NCI-H460 (cell line): ENCODE measurements at places on chromosomes 7 and 10. TPM values are rescaled to one million over a fixed set of nuclear protein-coding genes. Genes with fewer than 3 reads are reported as not detected.

The HOXA1 gene
- total RNA-seq, result 0.87 TPM in 1 of 2 replicates, not detected in the other

The HMX2 gene
- 1.1 and 1.7 TPM in 2 replicates for total RNA-seq

The AGAP4 gene
- total RNA-seq, result 9.4 and 13.2 TPM in 2 replicates

The MSMB gene
- not detected in 2 replicates for total RNA-seq

GRCh38 chr7:79319369-79319768 lies 134.1 kb downstream of the MAGI2 start:
- peak; percentile 27 for DNase-seq

GRCh38 chr7:97430006-97430405 lies 301.9 kb upstream of the TAC1 start:
- no peak for DNase-seq

GRCh38 chr10:104735036-104735756 lies 94.1 kb downstream of the SORCS3 start:
- DNase-seq, result no peak

GRCh38 chr10:67306588-67307205 lies 380.9 kb downstream of the LRRTM3 start:
- peak; percentile 14 for DNase-seq

DNA sequence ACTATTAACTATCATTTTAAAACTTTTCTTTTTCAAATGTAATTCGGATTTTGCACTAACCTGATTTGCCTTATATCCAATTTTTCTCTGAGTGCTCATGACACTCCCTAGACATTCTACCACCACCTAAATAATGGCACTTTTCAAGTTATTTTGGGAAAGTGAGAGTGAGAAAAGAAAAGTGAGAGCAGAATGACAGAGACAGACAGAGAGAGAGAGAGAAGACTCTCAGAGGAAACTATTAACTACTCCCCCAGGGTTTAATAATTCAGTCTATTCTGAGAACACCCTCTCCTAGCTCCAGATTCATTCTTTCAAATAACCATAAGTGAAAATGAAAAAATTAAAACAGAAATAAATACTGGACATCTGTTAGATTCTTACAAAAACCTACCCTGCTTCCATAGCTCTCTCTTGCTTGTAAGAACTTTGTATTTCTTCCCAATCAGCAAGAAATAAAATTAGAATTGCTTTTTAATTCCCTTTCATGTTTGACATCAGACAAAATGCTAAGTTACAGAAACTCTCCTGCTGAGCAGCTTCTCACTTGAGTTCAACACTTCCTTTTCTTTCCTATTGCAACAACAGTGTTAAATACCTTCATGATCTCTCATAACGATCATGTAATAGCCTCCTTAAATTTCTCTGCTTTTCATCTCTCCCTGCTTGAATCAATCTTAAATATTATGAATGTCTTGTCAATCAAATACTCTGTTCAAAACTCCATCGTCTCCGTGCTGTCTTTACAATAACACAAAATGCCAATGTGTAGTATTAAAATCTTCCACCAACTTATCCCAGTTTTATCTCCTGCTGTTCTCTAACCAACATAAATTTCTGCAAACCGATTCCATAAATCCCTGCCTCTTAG lies 191.7 kb downstream of the SEMA3E start:
- peak; percentile 53 for DNase-seq

- DNase-seq, result no peak
These were observed 658.2 kb downstream of the GATA3 start for GRCh38 chr10:8712656-8713055.

DNA sequence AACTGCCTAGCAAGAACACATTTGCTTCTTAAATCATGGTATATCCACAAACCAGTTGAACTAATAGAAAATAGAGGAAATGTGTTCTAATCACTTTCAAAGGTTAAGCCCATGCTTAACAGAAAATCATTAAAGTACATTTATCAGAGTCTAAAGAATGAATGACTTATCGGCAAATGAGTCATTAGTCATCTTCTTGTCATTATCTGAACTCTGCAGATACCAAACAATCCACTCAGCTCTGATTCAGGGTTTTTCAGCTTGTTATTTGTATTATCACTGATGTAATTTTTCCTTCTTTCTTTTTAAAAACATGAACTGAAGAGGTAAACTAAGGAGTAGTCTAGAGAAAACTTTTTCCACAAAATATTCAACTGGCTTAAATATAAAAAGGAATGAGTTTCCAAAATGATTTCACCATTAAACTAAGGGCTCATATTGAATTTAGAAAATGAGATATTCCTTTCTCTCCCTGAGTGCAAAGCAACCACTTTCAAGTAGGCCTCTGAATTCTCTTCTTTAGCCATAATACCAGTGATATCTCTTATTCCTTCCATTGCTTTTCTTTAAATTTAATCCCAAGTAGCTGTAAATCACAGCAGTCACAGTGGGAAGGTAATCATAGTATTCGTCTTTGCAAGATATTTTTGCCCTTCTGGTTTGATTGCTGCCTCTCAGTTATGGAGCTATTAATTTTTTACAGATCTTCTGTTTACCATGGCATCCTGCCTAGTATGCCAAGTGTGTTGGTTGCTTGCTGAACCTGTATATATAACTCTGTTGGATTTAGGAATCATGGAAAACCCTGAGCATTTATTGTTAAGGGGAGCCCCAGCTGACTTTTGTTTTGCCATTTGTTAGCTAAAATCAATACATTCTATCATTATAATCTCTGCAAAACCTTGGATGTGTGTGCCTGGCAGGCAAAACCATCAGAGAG lies 125.1 kb downstream of the THSD7A start:
- DNase-seq, result peak; percentile 5

DNA sequence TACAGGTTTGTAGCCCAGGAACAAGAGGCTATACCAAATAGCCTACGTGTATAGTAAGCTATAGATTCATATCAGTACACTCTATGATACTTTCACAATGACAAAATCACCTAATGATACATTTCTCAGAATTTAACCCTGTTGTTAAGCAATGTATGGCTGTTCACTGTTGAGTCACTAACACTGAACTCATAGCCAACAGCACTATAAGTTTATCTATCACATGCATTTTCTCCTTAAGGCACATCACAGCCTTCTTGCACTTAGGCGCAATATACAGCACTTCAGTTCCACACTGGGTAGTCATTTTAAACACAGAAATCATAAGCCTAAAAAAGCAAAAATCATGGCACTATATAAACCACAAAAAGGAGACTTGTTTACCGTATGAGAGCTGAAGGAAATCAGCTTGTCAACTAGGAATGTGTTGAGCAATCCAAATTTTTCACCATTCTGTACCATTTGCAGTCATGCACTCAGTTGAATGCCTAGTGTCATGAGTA lies 45.6 kb downstream of the ZNF438 start:
- DNase-seq, result peak; percentile 58

- no peak for DNase-seq
These were observed 72.8 kb upstream of the PPIF start for GRCh38 chr10:79274279-79275104.

- no peak for DNase-seq
These were observed 3.1 kb upstream of the CPA1 start for GRCh38 chr7:130377178-130377577.

DNA sequence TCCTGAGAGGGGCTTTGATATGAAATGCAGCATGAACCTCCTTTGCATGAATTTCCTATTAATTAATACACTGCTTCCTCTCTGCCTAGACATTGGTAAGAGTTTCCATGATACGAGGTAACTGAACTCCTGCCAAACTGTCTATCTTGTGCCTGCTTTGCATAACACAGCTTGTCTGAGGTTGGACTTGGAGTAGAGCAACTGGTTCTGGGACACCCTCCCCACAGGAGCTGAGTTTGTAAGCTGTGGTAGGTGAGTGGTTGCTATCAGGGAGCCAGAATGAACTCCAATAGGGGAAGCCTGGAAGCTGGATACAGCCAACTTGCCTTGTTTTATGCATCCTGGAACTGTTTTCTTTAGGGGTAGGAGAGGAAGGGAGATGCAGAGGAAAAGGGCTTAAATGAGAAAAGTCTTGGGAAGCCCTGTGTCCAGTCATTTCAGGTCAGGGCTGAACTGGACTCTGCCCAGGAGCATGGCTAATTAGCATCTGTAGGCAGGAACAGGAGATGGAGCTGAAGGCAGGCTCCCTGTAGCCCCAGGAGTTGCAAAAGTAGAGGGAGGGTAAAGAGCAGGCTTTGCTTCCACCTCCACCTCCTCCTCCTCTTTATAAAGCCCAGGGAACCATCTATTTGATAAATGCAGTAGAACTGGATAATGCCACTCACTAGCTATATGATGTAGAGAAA lies 73.2 kb upstream of the GPR158 start:
- DNase-seq, result no peak

DNA sequence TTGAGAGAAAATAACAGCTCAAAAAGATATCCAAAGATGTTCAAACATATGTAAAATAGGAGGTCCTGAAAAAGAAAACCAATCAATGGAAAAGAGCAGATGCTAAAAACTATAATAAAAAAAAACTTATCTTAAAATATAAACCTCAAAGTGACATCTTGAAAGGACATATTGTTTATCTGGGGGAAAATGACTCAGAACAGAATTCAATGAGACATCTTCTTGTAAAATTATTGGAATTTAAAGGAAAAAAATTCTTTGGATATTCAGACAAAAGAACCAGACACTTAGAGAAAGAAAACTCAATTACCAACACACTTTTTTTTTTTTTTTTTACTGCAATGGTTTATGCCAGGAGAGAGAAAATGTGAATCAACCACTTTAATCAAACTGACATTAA lies 58.9 kb downstream of the NAMPT start:
- no peak for DNase-seq

DNA sequence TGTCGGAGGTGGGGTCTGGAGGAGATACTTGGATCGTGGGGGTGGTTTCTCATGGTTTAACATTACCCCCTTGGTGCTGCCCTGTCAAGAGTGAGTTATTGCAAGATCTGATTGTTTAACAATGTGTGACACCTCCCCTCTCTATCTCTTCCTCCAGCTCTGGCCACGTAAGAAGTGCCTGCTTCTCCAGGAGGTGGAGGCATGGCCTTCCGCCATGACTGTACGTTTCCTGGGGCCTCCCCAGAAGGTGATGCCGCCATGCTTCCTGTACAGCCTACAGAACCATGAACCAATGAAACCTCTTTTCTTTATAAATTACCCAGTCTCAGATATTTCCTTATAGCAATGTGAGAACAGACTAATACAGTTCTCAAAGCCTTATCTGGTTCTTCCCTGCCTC lies 547.0 kb downstream of the CALN1 start:
- no peak for DNase-seq

DNA sequence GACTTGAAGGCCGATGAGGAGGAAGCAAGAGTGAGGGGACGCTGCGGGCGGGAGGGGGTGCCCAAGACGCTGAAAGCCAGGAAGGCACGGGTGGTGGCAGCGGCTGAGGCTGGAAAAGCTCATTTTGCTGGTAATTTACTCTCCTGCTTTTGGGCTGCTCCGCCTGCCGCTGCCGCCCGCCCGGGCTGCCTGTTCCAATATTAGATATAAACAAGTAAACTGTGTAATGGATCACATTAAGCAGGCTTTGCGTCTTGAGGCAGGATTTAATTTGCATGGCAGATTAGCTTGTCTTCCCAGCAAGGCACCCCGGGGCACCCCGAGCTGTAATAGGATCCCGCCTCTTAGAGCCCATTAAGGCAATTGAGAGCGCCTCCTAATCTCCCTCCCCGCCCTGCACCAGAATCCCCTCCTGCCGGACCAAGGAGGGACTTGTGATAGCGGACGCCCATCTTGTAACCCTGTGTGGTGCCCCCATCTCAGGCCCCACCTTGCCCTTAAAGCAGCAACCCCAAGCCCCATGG lies 46.1 kb upstream of the SLF2 start:
- no peak for DNase-seq

GRCh38 chr10:126208726-126209302 lies 179.5 kb downstream of the ADAM12 start:
- no peak for DNase-seq
